Uterine smooth muscle cell (primary cell): ENCODE measurements at places on chromosomes 3 and 15. TPM values are rescaled to one million over a fixed set of nuclear protein-coding genes. Genes with fewer than 3 reads are reported as not detected.

RCCD1 gene
- 18.3 and 19.1 TPM in 2 replicates for total RNA-seq

CCDC33 gene
- 0.12 and 0.22 TPM in 2 replicates for total RNA-seq

MRAS gene
- 39.2 and 73.6 TPM in 2 replicates for total RNA-seq

FAM131A gene
- 29.7 and 42.6 TPM in 2 replicates for total RNA-seq

CTDSPL gene
- 31.8 and 38.2 TPM in 2 replicates for total RNA-seq

AGBL1 gene
- not detected in 2 replicates for total RNA-seq

TM4SF4 gene
- total RNA-seq, result not detected in 2 replicates

SLC28A2 gene
- total RNA-seq, result not detected in 2 replicates

P2RY13 gene
- total RNA-seq, result not detected in 2 replicates

TNFAIP8L3 gene
- total RNA-seq, result 8.6 and 13.0 TPM in 2 replicates

TMED3 gene
- total RNA-seq, result 124 and 154 TPM in 2 replicates

NOX5 gene
- total RNA-seq, result 0.22 and 0.25 TPM in 2 replicates

MRPL46 gene
- 16.9 and 18.7 TPM in 2 replicates for total RNA-seq

GPR176 gene
- 135 and 142 TPM in 2 replicates for total RNA-seq

CASR gene
- total RNA-seq, result not detected in 2 replicates

CCR8 gene
- total RNA-seq, result not detected in 2 replicates

GOLGA8M gene
- 0.44 and 2.5 TPM in 2 replicates for total RNA-seq

KCNMB3 gene
- 1.2 and 1.5 TPM in 2 replicates for total RNA-seq

MINAR1 gene
- total RNA-seq, result 0.66 and 0.75 TPM in 2 replicates

IL5RA gene
- total RNA-seq, result not detected in 2 replicates

SCG5 gene
- 3.2 and 14.7 TPM in 2 replicates for total RNA-seq

RSL24D1 gene
- total RNA-seq, result 103 and 136 TPM in 2 replicates

LIPH gene
- under 0.01 TPM in 1 of 2 replicates, not detected in the other for total RNA-seq

NDN gene
- 39.5 and 59.1 TPM in 2 replicates for total RNA-seq

SCN5A gene
- total RNA-seq, result 0.66 and 0.75 TPM in 2 replicates

RAD18 gene
- 9.4 and 24.6 TPM in 2 replicates for total RNA-seq

IMPG2 gene
- 0.25 and 0.44 TPM in 2 replicates for total RNA-seq

ACTRT3 gene
- total RNA-seq, result 3.7 and 4.2 TPM in 2 replicates

GOLGA8S gene
- under 0.01 and 0.12 TPM in 2 replicates for total RNA-seq

CCDC14 gene
- total RNA-seq, result 48.9 and 78.1 TPM in 2 replicates

NGLY1 gene
- 34.1 and 43.4 TPM in 2 replicates for total RNA-seq

ATRIP gene
- total RNA-seq, result 5.4 and 13.4 TPM in 2 replicates

PLA2G4E gene
- not detected in 2 replicates for total RNA-seq

PGBD4 gene
- total RNA-seq, result 2.0 and 2.6 TPM in 2 replicates

GOLGA8F gene
- total RNA-seq, result not detected in 2 replicates

CIDEC gene
- total RNA-seq, result 0.12 TPM in 1 of 2 replicates, not detected in the other

CHMP2B gene
- total RNA-seq, result 41.2 and 44.7 TPM in 2 replicates

UMPS gene
- total RNA-seq, result 27.9 and 46.3 TPM in 2 replicates

GRIP2 gene
- 0.22 and 0.37 TPM in 2 replicates for total RNA-seq
